ENCODE measurements at places on chromosomes 12 and 14.

- peak; percentile 12 for DNase-seq
Measured at GRCh38 chr12:78229591-78230101, 399.0 kb downstream of the NAV3 start.

DNA sequence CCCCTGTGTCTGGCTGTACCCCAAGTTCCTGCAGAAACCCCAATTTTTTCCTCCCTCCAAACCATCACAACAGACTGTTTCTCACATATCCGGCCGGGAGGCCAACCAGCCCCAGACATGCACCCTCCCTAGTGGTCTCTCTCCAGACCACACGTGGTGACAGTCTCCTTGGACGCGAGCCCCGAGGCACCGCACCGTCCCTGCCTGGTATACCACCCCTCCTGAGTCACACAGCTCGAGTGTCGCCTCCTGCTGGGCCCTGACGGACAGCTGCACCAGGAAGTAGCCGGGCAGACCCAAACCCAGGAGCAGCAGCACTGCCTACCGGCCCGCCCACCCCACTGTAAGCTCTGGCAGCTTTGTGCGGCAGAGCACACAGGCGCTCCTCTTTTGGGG lies 97.4 kb downstream of the RFLNA start:
- DNase-seq, result no peak

DNA sequence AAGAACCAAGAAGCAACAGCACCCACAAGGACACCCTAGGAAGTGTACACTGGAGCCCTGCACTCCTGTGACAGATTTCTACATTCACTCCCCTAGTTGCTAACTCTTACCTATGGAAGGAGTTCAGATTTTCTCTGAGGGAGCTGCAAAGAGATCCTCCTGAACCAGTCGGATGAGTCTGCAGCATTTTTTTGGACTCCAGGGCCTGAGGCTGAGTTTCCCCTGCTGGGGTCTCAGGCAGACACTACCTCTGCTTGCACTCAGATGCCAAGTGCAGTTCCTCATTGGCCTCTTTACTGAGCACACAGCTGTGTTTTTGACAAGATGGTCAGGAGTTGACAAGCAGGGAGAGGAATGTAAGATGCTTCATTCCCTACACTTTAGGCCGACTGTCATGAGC lies 153.2 kb upstream of the RBM19 start:
- DNase-seq, result no peak

DNA sequence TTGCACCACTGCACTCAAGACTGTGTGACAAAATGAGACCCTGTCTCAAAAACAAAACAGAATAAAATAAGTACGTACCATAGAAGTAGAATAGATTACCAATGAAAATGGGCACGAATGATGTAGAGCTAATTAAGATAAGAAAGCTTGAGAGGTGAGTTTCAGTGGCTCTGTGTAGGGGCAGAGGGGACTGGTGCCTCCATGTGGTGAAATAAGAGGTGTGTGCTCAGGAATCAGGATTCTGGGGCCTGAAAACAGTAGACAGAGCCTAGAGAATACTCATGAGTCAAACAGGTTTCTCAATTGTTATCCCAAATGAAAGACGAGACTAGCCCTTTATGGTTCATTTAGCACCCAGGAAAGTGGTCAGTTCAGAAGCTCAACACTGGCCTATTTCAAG lies 1145.1 kb downstream of the FLRT2 start:
- DNase-seq, result no peak

DNA sequence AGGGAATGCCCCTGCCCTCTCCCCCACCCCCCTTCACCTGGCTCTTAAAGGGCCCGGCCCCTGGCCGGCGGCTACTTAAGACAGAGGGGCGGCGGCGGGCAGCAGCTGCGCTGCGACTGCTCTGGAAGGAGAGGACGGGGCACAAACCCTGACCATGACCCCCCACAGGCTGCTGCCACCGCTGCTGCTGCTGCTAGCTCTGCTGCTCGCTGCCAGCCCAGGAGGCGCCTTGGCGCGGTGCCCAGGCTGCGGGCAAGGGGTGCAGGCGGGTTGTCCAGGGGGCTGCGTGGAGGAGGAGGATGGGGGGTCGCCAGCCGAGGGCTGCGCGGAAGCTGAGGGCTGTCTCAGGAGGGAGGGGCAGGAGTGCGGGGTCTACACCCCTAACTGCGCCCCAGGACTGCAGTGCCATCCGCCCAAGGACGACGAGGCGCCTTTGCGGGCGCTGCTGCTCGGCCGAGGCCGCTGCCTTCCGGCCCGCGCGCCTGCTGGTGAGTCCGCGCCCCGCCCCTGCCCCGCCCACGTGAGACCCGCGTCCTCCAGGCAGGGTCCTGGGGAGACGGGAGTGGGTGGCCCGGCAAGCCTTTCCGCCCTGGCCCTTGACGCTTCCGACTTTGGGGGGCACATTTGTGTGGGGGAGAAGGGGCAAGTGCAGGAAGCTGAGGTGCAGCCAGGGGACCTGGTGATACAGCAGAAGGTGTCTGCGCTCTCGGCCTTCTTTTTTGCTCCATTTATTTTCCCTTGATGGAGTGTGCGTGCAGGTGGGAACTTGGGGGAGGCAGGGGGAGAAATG lies at the start of gene IGFBP6:
Gene IGFBP6, plus strand, starts transcription at position 104 of the 790 bp plus-strand sequence. Its CDS starts 51 bp downstream, at position 155.
- no peak for DNase-seq

GRCh38 chr12:52945389-52946232 lies 3.3 kb upstream of the KRT18 start:
- no peak for DNase-seq

DNA sequence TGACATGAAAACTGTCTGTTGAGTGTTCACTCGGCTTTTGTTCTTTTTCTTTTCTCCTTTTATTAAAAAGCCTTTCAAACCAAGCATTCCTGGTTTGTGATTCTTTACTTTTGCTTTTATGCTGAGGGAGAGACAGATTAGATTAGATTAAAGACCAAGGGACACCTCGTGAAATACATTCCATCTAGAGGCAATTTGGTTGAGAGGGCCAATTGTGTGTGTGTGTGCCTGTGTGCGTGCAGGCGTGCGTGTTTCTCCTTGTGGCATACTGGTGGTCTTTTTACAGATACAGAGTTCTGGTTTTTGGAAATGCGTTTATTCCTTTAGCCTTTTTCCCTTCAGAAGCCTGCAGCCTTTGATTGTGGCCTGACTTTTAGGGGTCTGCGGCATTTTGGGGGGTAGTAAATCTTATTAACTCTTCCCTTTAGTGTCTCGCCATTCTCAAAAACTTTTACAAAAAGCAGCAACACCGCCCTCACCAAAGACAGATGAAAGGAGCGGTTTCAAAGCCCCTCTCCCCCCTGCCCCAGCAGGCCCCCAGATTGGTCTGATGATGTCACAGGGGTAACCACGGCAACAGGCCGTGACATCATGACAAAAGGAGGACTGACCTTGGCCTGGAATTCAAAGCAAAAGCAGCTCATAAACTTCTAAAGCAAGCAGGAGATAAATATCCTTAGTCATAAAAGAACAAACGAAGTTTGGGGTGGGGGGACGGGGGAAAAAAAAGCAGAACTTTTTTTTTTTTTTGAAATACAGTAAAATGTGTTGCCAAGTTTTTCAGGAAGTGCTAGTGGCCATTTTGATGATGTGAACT lies 84.1 kb upstream of the TBX3 start:
- DNase-seq, result no peak

DNA sequence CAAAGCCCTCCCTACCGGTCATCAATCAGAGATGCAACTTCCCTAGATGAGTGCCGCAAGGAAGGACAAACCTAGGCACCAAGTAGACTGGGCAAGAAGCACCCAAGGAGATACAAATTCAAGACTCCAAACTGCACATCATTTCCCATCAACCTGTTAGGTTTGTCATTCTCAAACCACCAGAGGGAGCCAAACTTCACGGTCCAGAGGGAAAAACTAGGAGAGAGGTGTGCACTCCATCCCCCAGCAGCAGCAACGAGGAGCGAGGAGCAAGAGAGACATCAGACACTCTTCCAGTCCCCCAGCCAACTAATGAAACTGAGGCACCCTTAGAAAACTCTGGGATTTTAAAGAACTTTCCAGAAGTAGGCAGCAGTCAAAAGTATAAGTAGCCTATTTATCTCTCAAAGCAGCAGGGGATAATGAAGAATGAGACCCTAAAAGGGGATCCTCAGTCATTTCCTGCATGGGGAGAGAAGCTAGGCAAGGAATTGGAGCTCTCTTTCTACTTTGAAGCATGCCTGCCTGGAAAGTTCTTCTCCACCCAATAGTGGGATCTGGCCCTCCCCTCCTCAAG lies 37.0 kb upstream of the NT5DC3 start:
- no peak for DNase-seq

- DNase-seq, result no peak
Measured at GRCh38 chr14:57797160-57797559, 68.7 kb downstream of the SLC35F4 start.

GRCh38 chr14:91839749-91840148 lies 27.6 kb downstream of the TC2N start:
- DNase-seq, result no peak

DNA sequence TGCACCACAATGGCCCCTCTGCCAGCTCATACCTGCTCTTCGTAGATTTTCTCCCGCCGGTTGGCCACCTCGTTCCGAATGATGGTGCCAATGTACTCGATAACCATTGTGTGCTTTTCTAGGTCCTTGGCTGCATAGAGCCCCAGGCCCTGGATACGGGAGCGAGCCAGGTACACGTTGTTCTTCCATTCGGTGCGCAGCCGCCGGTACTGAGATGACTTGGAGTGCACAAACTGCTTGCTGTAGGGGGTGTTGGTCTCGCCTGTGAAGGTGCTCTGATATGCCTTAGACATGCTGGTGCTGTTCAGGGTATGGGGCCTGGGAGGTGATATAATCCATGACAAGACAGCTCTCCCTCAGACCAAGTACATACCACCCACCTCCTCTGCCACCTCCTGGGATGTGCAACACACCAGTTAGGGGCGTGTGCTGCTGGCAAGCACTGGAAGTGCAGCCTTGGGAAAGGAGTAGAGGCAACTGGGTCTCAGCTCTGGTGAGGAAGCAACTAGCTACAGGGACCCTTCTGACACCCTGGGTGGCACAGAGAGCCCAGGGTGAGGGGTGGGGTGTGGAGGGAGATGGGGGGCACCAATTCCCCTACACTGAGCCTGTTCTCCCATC lies 4.1 kb upstream of the PRKAG1 start:
- DNase-seq, result no peak

DNA sequence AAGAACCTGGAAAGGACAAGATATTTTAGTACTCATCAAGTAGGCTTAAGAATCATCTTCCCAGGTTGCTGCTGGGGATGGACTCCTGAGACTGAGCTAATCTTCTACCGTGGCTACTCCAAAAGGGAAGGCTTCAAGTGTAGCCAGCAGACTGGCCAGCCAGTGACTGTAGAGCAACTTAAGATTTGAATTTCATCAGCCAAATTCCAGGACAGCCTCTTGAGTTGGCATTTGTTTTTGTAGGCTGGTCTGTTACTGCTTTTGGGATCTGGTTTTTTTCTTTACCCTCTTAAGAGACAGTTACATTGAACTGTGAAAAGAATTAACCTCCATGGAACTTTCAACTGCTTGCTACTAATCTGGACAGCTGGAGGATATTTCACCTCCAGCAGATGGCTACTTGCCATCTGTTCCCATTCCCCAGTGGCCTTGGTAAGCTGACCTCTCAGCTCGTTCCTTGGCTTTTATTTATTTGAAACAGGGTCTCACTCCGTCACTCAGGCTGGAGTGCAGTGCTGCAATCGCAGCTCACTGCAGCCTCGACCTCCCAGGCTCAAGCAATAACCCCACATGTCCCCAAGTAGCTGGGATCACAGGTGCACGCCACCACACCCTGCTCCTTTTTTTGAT lies 20.7 kb downstream of the VTI1B start:
- DNase-seq, result no peak
